ENCODE measurements at places on chromosomes 3 and 15. TPM values are rescaled to one million over a fixed set of nuclear protein-coding genes. Genes with fewer than 3 reads are reported as not detected.

GOLGA6L9 gene
- total RNA-seq, result 3.8 TPM

- H3K27me3 ChIP-seq, result no peaks in the 10 kb centered on the region
- H3K4me3 ChIP-seq, result no peak overlapping the region
- H3K4me1 ChIP-seq, result no peaks in the 10 kb centered on the region
- DNase-seq, result no peak
- no peak overlapping the region for H3K27ac ChIP-seq
These were observed 47.5 kb downstream of the PRTG start for GRCh38 chr15:55695432-55695831.

CPN2 gene
- not detected for total RNA-seq

SLC38A3 gene
- total RNA-seq, result 0.65 TPM

DNA sequence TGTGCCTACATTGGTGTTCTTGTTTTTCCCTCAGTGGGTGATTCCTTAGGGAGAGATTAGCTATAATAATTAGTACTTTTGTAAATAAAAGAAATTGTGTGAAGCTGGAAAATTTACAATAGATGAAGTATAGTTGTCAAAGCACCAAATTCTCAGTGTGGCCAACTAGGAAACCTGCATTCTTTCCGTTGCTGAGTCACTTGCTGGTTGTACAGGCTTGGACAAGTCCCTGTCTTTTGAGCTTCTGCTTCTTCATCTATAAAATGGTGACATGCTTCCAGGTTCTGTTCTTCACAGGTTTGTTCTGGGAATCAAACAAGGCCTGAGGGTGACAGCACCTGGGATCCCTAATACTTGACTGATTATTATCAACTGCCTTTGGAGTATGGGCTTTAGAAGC lies 184.1 kb upstream of the HES1 start:
- no peaks in the 10 kb centered on the region for H3K36me3 ChIP-seq
- no peak for DNase-seq
- H3K4me1 ChIP-seq, result no peaks in the 10 kb centered on the region
- peaks cover 21% of the 10 kb centered on the region for H3K27me3 ChIP-seq

- no peak overlapping the region for H3K4me3 ChIP-seq
- no peaks in the 10 kb centered on the region for H3K27me3 ChIP-seq
- H3K4me1 ChIP-seq, result peaks cover 28% of the 10 kb centered on the region
- peak overlapping the region; percentile 79 for H3K27ac ChIP-seq
- H3K36me3 ChIP-seq, result no peaks in the 10 kb centered on the region
These were observed 37.2 kb downstream of the IDH2 start for GRCh38 chr15:90064911-90065681.

DBR1 gene
- total RNA-seq, result 17.8 TPM

ALDH1L1 gene
- not detected for total RNA-seq

DNA sequence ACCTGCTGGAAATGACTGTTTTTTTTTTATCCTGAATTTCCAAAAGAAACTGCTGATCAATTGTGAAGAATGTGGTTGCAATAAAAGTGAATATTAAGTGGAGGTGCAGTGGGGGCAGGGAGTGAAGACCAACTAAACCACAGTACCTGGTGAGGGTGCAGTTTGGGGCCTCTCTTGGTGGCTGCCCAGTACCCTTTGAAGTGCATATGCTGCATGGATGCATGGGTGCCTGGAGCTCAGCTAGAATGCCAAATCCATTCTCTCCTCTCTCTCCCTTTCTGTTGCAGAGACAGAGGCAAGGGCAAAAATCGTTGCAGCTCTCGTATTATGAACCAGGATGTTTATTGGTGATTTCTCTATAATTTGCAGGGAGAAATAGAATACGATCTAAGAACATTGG lies 420.5 kb upstream of the ONECUT1 start:
- H3K27ac ChIP-seq, result no peak overlapping the region
- no peak overlapping the region for H3K4me3 ChIP-seq
- no peaks in the 10 kb centered on the region for H3K27me3 ChIP-seq
- H3K36me3 ChIP-seq, result no peaks in the 10 kb centered on the region

GRCh38 chr3:40980467-40980866 lies 218.8 kb upstream of the CTNNB1 start:
- peaks cover 18% of the 10 kb centered on the region for H3K4me1 ChIP-seq
- H3K4me3 ChIP-seq, result no peak overlapping the region
- no peak for DNase-seq
- H3K27me3 ChIP-seq, result no peaks in the 10 kb centered on the region

- no peak overlapping the region for H3K4me3 ChIP-seq
- H3K27ac ChIP-seq, result no peak overlapping the region
- no peaks in the 10 kb centered on the region for H3K36me3 ChIP-seq
These were observed 514.4 kb upstream of the PROK2 start for GRCh38 chr3:72299321-72299802.

CCR4 gene
- not detected for total RNA-seq
